ENCODE measurements at places on chromosomes 16 and 17. TPM values are rescaled to one million over a fixed set of nuclear protein-coding genes. Genes with fewer than 3 reads are reported as not detected.

GRCh38 chr17:18980682-18981334 lies 23.8 kb downstream of the FAM83G start:
- DNase-seq: no peak

GRCh38 chr17:4881761-4882555 lies 17.4 kb upstream of the C17orf107 start:
- DNase-seq: no peak

DNA sequence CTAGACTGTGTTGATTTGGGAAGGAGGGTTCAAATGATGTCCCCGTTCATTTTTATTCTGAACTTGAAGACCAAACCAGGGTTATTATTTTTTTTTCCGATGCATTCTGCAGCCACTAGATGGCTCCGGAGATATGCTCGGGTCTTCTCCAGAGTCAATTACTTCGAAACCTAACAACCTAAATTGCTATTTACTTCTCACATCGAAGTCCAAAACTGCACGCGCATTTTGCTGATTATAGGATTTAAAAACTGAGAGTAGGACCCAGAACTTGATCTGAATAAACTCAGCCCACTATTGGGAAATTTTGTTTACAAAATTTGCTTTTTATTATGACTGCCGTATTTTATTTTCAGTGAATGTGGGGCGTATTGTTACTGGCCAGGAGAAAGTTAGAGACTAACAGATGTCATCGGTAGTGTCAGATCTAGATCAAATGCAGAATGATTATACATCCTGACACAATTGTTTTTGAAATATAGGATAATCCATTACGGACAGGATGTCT lies 263.8 kb downstream of the HS3ST3A1 start:
- no peak for DNase-seq

- DNase-seq: no peak
Observed at GRCh38 chr17:614653-615546, 99.7 kb downstream of the VPS53 start.

GRCh38 chr16:68961778-68962402 lies 118.6 kb downstream of the TANGO6 start:
- no peak for DNase-seq

SLC16A11 gene
- total RNA-seq: 0.67 TPM

SLFN12 gene
- 10.7 TPM for total RNA-seq

STH gene
- not detected for total RNA-seq

GRCh38 chr17:40075942-40076498 lies 13.3 kb downstream of the THRA start:
- DNase-seq: no peak

GRCh38 chr16:87186446-87186845 lies 130.7 kb downstream of the C16orf95 start:
- no peak for DNase-seq

GRCh38 chr16:30124985-30125379 lies 2.0 kb upstream of the MAPK3 start:
- DNase-seq: no peak

DNA sequence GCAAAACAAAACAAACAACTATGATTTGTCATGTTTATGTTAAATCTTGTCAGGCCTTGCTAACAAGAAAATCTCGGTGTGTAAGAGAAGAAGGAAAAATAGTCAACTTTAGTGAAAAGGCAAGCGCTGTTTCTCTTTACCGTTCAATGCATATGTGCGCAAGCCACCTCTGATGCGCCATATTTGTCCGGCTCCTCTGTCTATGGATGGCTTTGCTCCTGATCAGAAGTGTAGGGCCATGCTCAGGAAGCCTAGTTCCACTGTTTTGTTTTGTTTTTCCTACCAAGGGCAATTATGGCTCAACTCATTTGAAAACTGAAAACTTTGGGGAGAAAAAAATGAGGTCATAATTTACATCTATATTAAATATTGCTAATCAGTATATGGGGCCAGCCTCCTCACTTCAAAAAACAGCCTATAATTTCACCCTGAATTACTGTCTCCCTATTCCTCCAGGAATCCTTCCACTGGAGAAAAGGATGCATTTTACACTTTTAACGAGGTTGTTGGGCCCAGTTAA lies 4.5 kb downstream of the MAF start:
- DNase-seq: peak; percentile 1

- no peak for DNase-seq
Observed at GRCh38 chr16:72457243-72457940, 285.4 kb upstream of the PMFBP1 start.

ZNF629 gene
- 19.3 TPM for total RNA-seq

GRCh38 chr16:88014252-88014781 lies 63.1 kb downstream of the BANP start:
- DNase-seq: no peak

AOC2 gene
- total RNA-seq: 4.0 TPM

DNA sequence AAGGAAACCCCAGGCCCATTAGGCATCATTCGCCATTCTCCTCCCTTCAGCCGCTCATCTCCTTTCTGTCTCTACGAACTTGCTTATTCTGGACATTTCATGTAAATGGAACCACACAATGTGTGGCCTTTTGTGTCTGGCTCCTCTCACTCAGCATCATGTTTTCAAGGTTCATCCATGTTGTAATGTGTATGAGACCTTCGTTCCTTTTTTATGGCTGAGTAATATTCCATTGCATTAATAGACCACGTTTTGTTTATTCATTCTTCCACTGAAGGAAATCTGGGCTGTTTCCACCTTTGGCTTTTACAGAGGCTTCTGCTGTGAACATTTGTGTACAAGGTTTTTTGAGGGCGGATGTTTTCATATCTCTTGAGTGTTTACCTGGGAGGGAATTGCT lies 3.2 kb downstream of the CRISPLD2 start:
- DNase-seq: no peak

- no peak for DNase-seq
Observed at GRCh38 chr16:78494674-78495073, 395.2 kb downstream of the WWOX start.

ZMYND15 gene
- total RNA-seq: 0.48 TPM

SEZ6 gene
- total RNA-seq: 7.8 TPM

TBC1D3B gene
- total RNA-seq: 3.9 TPM

DNA sequence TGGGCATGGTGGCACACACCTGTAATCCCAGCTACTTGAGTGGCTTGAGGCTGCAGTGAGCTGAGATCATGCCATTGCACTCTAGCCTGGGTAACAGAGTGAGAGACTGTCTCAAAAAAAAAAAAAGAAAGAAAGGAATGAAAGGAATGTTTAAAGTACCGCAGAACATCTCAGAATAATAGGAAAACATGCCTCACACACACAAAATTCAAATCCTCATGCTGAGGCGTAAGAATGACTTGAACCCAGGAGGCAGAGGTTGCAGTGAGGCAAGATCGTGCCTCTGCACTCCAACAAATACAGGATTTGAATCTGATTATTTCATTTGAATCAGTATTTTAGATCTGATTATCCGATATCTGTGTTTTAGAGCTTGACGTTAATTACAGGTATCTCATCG lies 21.3 kb upstream of the GAA start:
- no peak for DNase-seq

- no peak for DNase-seq
Observed at GRCh38 chr17:37361543-37361942, 14.2 kb upstream of the C17orf78 start.

DNA sequence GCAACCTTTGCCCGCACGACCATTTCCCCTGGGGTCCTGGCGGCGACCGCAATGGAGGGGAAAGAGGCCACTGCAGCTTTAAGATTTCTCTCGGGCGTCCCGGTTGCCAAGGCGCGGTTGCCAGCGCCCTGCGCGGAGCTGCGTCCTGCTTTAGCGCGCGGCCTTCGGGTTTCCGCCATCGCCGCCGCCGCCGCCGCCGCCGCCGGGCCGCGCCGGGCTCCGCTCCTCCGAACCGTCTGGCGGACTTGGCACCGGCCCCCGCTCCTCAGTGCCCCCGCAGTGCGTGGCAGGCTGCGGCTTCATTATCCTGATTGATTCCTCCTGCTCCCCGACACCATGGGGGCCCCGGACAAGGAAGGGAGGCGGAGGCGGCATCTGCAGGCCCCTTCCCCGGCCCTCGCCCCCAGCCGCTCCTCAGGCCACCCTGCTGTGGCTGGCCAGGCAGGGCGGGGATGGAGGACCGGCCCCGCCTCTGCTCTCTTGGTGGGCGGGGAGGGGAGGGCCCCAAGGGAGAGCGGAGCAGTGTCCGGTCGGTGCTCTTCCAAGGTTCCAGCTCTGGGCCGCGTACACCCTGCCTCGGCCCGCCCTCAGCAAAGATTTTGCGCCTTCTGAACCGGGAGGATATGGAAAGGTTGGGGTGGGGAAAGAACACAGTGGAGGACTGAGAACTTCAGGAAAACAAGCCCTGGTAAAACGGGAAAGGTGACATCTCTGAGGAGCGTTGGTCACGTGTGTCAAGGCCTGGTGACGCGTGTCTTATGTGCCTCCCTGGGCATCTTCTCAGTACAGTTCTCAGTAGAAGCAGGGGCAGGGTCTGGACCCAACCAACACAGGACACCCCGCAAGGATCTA lies 34.0 kb downstream of the NEUROD2 start:
- DNase-seq: no peak
